ENCODE measurements at places on chromosomes 6 and 20.

DNA sequence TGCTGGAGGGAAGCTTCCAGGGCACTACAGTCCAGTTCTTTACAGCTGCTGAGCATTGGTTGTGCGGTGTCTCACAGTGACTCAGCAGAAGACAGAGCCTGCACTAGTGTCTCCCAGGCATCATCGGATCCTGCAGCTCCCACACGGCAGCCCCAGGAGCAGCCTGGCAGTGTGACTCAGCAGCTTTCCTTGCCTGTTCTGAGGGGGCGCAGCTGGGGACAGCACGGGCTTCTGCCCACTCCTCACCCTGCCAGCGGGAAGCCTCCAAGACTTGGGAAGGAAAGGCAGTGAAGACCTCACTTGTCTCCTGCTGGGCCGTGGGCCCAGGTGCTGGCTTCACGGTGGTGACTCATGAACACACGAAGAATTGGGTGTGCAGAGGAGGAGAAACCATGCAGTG, 165.4 kb downstream of the SYNDIG1 start:
- peak; percentile 22 for DNase-seq

GRCh38 chr6:127725821-127726220, 148.8 kb downstream of the C6orf58 start:
- DNase-seq, result no peak

DNA sequence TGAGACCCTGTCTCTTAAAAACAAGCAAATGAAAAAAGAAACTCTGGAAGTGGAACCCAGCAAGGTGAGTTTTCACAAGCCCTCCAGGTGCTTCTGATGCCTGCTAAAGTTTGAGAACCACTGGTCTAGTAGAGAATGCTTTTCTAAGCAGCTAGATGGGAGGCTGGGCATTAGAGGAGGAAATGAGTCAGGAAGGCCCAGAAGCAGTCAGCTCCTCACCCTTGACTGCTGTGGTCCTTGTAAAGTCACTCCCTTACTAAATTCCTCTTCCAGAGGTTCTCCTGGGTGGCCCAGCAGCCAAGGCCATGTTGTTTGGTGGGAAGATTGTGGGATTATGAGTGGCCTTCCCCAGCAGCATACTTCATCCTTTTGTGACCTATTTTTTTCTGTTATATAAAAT, 52.0 kb upstream of the FYN start:
- DNase-seq, result no peak

DNA sequence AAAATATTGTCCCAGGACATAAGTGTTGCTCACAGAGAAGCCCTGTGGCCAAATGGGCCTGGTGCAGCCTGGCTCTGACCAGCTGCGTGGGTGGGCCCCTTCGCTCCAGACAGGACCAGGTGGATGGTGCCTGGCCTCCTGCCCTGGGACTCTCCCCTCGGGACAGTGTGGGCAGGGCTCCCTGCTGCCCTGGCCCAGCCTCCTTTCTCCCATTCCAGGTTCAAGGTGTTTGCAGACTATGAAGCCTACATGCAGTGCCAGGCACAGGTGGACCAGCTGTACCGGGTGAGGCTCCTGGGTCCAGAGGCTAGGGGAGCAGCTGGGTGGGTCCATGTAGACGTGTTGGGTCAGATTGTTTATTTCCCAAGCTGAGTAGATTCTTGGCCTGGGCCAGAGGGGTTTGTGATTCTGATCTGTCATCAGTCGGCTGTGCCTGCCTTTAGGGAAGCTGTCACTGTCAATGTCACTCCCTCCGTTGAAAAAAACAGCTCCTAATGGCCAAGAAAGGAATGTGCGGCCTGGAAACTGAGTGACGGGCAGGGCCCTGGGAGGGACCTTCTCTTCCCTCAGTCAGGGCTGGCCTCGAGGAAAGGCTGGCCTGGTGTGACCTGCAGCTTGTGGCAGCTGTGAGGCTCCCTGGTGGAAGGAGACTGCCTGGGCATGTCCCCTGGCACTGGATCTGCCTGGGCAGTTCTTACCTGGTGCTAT, 47.7 kb downstream of the PYGB start:
- DNase-seq, result peak; percentile 37

- DNase-seq, result no peak
Observed at GRCh38 chr6:79404677-79405076, 132.6 kb downstream of the LCA5 start.

DNA sequence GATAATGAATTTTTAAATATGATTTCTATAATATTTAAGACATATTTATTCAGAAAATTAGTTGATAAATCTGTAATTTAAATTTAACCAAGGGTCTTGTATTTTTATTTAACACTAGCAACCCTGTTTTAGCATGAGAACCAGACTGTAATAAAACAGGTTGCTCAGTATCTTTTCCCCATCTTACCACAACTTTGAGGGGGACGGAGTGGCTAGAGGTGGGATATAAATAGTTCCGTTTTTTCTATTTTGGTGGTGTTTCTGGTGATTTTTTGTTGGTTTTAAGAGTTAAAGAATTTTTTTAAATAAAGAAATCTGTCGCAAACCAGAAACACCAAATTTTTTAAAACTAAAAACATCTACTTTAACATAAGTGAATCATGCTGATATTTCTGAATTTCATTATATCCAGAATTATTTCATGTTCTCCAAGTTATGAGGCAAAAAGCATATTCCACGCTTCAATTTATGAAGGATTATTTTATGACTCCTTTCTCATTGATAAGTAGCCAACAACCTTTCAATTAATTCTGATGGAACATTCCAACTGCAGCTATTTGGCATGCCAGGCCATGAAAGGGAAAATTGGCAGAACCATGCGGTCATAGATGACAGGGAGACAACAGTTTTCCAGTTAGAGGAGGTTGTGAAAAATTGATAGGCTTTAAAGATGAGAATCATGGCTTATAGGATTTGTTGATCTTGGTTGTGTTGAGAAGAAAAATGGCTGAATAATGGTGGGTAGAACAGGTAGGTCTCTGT, 151.9 kb upstream of the CARMIL1 start:
- DNase-seq, result no peak

DNA sequence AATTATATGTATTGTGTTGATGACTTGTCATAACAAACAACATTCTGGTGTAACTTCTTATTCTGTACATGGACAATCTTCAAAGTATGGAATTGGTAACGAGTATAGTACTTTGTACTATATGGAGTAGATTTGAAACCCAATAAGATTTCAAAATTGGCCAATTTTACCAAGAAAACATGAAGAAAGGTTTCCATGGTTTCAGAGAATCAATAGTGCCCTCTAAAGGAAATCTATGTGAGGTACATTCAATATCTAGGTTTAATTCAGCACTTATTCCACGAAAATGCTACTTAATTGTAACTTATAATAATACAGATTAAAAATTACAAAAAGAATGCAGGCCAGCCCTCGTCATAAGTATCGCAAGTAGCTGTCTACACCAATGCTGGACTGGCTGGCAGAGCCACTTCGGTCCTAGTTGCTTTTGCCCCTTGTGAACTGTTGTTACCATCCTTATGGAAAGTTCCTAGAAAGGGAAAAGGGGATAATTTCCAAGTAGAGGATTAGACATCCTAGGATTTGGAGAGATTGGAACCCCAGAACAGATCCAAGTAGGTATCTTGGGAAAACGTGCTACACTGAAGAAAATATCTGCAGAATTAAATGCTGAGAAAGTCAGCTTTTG, 70.9 kb downstream of the LCA5 start:
- no peak for DNase-seq

Data from LoVo (cell line).